Iris pigment epithelial cell (primary cell): ENCODE measurements at places on chromosomes 1 and 21.

DNA sequence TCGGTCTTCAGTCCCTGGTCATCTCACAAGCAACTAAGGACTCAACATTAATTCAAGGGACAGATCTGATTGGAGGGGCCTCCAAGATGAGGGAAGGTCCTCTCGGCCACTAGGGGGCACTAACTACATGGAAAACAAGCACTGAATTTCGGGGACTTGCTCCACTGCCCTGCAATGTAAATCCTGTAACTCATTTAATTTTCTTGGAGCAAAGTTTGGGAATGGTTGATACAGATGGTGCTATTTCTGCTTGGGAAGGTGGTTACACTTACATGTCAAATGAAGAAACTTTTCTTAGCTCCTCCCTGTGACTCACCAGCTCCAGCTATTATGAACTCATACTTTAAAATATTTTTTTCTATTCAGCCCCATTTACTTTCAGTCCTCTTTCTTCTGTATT is 97.4 kb upstream of the KCNJ15 start:
- DNase-seq: peak; percentile 73

- no peak for DNase-seq
Measured at GRCh38 chr1:113610372-113610771, 148.9 kb downstream of the PHTF1 start.

DNA sequence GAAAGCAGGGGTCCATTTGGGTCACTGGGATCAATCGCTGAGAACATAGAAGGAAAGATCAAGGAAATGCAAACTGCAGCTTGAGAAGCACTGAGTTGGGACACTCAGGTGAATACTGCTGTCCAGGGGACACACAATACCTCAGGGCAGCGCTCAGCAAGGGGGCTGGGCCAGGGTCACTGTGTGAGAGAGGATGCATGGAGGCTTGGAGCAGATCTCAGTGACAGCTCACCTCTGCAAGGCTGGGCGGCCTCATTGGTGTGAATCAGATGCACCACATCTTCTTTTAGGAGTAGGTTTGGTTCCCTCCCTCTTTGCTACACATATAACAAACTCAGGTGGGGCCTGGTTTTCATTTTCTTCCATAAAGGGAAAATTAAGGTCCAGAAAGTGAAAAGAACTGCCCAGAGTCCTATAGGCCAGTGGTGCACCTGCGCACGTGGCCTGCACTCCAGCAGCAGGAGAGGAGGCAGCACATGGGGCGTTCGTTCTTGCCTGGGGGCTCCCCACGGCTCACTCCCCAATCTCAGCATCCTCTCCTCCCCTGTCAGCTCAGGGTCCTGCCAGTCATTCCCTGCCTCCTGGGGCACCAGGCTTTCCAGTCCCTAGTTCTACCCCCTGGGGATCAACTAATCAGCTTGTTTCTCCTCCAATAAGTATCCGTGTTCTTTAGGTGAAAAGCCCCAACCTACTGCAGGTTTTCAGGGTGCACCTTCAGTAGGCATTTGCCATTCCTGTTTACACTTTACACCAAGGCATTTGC is 1.5 kb downstream of the A3GALT2 start:
- peak; percentile 21 for DNase-seq

DNA sequence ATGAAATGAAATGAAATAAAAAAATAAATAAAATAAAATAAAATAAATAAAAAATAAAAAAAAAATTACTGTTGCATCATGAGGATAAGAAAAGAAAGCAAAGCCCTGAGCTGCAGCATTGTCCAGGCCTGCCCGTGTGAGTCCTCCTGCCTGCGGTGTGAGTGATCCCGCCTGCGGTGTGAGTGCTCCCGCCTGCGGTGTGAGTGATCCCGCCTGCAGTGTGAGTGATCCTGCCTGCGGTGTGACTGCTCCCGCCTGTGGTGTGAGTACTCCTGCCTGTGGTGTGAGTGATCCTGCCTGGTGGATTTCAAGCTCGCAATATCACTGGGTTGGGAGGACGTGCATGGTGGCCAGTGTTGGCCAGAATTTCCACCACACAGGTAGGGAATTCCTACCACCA is 22.4 kb upstream of the PTTG1IP start:
- DNase-seq: no peak

DNA sequence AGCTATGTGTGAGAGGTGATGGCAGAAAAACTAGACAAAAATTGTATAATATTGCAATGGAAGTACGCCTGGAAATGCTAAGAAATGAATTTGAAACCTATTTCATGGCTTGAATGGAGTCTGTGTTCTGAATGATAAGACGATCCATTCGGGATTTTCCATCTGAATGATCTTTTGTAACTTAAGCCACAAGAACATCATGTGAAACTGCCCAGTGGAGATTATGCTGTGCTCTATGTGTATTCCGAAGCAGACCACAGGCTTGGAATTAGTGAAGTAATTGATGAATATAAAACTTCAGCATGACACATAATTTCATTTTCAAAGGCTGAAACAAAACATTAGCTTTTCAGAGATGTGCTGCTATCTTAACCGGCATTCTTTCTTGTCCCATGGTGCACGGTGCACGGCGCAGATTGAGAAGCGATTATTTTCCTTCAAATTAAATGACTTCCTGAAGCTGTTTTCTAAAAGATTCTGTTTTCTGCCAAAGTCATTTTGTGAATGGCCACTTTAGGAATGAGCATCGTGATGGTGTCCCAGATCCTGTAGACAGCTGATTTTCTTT is 652.9 kb downstream of the PLA2G4A start:
- DNase-seq: no peak

GRCh38 chr1:8455700-8456307 is 137.9 kb downstream of the SLC45A1 start:
- no peak for DNase-seq

GRCh38 chr1:23103001-23103889 is 65.4 kb downstream of the LUZP1 start:
- peak; percentile 75 for DNase-seq

- no peak for DNase-seq
Measured at GRCh38 chr1:108482708-108483107, 32.6 kb downstream of the NBPF6 start.

DNA sequence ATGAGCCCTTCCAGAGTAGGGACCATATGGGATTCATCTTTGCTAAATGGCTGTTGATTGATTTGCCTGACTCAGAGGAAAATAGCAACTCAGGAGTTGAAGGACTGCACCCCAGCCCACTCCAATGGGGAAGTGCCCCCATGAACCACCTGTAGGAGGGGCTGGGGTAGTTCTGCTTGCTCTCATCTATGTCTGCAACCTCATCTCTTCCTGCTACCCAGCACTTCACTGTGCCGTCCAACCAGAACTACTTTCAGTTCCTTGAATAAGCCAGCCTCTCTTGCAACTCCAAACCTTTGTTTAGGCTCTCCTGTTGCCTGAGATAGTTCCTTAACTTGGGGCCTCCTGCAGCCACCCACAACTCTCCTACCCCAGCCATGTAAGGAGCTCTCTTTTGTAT is 26.6 kb downstream of the BEND5 start:
- DNase-seq: no peak

DNA sequence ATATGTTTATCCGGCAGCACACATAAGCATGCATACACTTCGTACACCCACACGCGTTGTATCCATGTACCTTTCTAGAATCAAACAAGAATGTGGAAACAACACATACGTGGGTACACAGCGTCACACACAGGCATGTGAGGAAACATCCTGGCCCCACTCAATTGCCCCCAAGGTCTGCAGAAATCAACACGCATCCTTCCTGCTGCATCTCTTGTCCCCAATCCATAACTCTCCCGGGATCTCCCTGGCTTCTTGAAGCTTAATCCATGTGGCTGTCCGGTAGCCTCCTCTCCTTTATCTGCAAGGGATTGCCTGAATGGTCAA is 5.5 kb upstream of the TBX15 start:
- no peak for DNase-seq

DNA sequence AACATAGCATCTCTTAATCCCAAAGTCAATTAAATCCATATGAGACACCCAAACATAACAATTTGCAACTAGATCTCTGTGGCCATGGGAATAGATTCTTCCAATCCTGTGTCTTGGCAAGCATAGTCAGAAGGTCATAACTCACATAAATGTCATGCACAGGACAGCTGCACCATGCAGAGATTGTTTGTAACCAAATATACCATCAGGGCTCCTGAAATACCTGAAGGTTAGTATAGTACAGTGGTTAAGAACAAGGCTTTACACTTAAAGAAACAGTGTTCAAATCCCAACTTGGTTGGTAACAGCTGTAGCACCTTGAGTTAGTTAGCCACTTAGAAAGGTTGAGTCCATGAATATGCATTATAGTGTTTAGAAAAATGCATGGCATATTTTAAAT is 82.6 kb upstream of the CCDC190 start:
- DNase-seq: peak; percentile 43

GRCh38 chr1:92913093-92913819 is 48.0 kb downstream of the DIPK1A start:
- no peak for DNase-seq

DNA sequence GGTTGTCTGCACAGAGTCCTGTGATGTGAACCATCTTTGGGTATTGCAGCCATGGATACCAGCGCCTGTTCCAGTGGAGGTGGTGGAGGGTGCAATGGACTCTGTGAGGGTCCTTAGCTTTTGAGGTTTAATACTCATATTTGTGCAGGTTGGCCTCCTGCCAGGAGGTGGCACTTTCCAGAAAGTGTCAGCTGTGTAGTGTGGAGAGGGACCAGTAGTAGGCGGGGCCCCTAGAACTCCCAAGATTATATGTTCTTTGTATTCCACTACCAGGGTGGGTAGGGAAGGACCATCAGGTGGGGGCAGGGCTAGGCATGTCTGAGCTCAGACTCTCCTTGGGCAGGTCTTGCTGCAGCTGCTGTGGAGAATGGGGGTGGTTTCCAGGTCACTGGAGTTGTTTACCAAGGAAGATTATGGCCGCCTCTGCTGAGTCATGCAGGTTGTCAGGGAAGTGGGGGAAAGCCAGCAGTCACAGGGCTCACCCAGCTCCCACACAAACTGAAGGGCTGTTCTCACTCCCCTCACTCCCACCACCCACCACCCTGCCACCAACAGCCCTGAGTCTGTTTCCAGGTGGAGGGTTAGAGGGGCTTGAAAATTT is 31.2 kb upstream of the ZNF678 start:
- DNase-seq: peak; percentile 56

DNA sequence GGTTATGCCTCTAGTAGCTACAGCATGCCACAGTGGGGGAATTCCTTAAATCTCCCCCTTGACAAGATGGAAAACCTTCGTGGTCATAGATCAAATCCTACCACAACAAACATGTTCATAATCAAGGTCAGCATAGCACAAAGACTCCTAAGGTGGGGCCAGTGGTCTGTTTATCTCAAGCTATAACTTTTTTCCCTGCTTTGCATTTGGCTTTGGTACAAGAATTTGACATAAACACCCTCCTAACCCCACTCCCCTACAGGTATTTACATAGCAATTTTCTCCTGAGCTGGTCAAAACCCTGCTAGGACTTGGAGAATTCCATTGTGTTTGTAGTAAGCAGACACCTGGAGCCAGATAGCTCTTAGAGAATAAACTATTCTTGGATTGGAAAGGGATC is 58.5 kb downstream of the HIVEP3 start:
- no peak for DNase-seq

DNA sequence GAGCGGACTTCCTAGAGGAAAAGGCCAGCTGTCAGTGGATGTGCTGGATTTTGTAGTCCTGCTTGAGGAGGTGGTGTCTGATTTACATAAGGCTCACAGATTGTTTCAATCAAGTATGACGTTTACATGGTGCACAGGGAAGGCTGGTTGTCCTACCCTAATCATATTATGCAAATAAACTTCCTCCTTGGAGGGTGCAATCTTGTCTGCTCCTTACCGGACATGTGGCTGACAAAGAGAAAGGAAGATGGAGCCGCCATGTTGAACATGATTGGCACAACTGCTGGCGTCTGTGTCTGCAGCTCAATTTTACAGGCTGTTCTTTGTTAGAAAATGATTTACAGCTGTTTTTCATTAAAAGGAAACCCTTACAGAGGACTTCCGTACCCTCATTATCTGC is 1656.1 kb downstream of the KCNT2 start:
- DNase-seq: no peak

DNA sequence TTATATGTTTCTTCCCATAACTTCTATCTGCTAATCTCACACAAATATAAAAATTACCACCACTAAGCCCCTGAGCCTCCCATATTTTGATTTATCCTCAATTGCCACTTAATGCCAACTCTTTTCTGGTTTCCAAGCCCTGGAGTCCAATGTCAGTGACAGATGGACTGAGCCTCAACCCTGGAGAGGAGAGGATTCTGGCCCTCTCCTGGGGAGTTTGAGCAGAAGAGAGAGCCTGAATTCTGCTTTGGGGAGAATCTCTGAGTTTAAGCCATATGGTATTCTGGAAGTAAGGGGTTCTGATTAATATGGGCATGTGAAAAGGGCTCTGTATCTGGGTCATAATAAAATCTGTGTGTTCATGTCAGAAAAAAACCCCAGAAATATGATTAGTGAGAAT is 8.5 kb downstream of the CADM3 start:
- DNase-seq: no peak

DNA sequence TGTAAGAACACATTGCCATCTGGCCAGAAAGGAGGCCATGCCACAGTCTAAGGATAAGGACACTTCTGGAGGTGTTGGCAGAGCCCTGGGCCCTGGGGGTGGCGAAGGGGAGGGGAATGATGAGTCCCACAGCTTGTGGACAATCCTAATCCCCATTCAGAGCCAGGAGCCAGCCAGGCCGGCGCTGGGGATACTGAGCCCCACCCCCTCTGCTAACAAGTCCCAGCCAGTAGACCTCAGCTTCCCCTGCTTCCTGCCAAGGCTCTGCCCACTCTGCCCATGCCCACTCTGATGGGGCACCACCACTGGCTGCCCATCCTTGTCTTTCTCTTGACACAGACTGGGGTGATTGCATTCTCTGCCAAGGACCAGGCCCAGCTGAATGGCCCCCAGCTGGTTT is 71.9 kb downstream of the NAV1 start:
- no peak for DNase-seq

- peak; percentile 64 for DNase-seq
Measured at GRCh38 chr1:110615548-110616130, 9.5 kb upstream of the KCNA2 start.

DNA sequence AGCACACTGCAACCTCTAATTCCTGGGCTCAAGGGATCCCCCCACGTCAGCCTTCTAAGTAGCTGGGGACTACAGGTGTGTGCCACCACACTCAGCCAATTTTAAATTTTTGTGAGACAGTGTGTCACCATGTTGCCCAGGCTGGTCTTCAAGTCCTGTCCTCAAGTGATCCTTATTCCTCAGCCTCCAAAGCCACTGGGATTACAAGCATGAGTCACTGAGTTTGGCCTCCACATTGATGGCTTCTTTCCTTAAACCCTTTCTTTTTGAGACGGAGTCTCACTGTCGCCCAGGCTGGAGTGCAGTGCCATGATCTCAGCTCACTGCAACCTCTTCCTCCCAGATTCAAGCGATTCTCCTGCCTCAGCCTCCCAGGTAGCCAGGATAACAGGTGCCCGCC is 7.6 kb downstream of the KPNA6 start:
- DNase-seq: peak; percentile 33

GRCh38 chr1:165942062-165942461 is 114.6 kb downstream of the UCK2 start:
- DNase-seq: no peak

DNA sequence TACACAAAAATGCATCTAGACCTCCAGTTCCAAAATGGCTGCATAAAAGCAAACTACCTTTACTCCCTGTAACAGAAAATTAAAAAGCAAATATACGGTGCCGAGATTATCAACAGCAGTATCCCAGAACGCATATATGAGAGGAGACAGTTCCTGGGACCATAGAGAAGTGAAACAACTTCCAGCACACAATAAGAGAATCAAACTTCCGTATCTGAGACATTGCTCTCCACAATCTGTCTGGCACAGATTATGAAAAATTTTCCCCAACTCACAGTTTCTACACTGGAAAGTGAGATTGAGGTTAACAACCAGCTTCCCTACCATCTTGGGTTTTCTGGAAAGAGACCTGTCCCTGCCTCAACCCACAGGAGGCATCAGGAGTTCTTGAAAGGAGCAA is 47.2 kb upstream of the ST6GALNAC3 start:
- DNase-seq: no peak
